ENCODE measurements at places on chromosomes 1 and 21.
A peak's percentile ranks its signal among the peaks of the same experiment; 100 is the strongest.

DNA sequence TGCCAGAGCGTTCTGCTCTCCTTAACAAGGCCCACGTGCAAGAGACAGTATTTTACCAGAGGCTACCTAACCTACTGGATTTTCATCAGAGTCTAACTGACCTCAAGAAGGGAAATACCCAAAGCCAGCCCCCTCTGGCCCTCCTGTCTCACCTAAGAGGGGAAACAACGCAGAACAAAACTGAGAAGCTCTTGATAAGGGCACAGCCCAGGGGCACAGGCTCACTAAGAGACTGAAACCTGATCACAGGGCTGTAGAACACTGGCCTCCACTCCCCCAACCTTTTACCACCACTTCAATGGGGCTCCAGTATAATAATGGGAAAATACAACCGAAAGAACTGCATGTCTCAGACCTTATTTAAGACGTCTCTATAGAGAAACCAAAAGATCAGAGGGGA lies 449.5 kb upstream of the CAMK1G start:
- DNase-seq, result no peak

DNA sequence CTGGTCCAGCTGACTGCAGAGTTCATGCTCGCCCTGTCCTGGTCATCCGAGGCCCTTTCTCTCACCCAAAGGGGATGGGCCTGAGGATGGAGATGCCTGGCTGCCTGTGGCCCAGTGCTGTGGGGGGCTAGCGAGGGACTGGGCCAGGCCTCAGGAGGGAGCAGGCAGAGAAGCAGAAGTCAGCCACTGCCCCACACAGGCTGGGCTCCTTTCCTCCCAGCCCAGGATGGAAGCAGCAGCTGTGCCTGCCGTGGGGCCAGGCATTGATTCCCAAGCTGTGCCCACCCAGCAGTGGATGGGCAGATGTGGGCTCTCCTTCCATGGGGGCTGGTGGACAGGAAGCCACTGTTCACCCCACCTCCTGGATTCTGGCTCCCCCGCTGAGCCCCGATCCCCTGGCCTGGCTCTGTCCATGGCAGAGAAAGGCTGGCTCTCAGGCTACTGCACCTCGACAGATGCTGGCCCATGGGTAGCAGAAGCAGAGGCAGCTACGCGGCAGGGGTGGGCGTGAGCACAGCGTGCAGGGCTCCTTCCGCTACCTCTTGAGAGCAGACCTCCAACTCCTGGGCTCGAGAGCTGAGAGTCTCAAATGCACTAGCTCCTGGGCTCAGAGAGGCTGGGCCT lies 24.6 kb downstream of the RUNX3 start:
- no peak for DNase-seq

DNA sequence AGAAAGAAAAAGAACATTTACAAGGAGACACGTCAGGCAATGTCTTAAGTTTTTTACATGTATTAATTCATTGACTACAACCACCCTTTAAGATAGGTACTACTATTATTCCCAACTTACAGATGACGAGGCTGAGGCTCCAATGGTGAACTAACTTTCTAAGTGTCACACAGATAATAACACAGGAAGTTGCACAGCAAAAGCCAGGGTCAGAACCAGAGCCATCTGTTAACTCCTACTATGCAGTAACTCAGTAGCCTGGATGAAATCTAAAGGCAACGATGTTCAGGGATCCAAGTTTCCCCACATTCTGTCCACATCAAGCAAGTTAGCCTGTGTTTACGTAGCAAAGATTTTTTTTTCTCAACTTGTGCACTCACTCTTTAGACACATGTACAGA lies 371.7 kb downstream of the PTPRC start:
- peak; percentile 14 for DNase-seq

DNA sequence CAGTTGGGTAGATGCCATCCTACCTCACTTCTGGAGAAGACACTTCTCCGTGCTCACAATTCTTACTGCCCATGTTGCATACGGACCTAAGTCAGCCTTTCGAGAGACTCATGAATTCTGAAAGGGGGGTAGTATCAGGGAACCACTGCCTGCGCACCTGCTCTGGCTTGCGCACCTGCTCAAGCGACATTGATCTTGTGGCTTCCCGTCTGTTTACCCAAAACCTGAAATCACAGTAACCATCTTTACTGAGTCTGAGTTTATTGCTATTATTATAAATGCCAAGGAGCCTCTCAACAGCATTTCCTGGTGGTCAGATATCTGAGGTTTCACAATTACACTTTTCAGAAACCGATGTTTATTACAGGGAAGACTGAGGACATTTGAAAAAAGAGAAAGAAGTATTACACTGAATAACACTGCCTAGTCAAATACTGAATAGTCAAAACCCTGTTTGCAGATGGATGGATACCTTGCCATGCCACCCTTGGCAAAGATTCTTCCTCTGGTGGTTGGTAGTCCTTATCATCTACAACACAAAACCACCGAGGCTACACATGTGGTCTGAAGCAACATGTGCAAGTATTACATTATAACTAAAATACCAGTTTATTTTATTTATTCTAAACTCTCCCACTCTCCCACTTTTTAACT lies 208.7 kb downstream of the SIPA1L2 start:
- DNase-seq, result no peak

DNA sequence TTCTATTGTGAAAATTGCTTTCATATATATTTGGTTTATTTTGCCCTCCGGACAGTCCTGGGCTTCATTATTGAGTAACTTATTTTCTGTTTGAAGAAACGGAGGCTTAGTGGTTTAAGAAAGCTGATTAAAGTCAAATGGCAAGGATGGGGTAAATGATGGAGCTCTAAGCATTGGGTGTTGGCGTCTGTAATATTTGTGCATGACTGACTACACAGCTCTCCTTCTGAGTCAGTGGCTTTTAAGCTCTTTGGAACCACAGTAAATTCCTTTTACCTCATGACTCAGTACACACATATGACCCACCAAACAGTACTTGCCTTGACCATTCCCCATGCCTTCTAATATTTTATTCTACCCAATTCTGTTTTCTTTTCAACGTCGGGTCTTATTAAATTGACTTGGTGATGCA lies 21.0 kb downstream of the B3GALT5 start:
- no peak for DNase-seq

- peak; percentile 36 for DNase-seq
Measured at GRCh38 chr1:40877698-40878097, 15.5 kb upstream of the CITED4 start.

Measured in CD4-positive, alpha-beta T cell treated with Interferon alpha-2 for 1 hour (primary cell).